HFFc6 (cell line): ENCODE measurements at places on chromosomes 12 and 14. TPM values are rescaled to one million over a fixed set of nuclear protein-coding genes. Genes with fewer than 3 reads are reported as not detected.

DNA sequence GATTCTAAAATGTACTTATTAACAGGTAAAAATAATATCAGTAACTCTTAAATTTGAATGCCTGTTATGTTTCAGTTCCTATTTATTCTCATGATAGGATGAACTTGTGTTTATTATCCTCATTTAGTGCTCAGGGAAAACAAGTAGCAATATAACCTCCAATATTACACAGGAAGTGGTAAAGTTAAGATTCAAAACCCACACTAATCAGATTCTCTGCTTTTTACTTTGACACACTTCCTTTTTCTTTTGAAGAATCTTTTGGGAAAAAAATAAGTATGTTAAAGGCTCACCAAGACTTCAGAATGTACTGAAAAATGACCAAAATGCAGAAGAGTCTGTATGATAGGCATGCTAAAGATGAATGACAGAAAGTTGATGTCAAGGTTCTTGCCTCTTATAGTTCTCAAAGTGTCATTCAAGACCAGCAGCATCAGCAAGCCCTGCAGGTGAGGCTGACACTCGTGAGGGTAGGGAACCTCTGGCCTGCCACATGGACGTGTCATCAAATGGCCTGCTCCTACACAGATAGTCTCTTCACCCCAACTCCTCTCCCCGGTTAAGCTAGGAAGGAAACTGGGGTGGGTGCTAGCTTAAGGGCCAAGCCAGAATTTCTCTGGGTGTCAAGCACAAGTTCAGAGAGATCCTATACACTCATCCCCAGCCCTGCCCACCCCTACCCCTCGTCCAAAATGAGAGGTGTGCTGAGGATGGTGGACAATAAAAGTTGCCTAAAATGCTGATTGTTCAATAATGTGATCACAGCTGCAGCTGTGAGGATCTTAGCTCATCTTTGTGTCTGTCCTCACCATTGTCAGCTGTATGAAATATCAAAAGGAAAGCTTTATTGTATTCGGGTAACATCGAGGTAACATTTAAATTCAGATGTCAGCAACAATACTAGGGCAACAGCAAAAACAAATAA is 6.3 kb downstream of the TBPL2 start:
- no peak overlapping the region for H3K27ac ChIP-seq
- peaks cover 4% of the 10 kb centered on the region; the same call in 1 of the 2 replicates for H3K4me1 ChIP-seq
- no peaks in the 10 kb centered on the region for H3K36me3 ChIP-seq
- H3K27me3 ChIP-seq, result peaks cover 2% of the 10 kb centered on the region

DNA sequence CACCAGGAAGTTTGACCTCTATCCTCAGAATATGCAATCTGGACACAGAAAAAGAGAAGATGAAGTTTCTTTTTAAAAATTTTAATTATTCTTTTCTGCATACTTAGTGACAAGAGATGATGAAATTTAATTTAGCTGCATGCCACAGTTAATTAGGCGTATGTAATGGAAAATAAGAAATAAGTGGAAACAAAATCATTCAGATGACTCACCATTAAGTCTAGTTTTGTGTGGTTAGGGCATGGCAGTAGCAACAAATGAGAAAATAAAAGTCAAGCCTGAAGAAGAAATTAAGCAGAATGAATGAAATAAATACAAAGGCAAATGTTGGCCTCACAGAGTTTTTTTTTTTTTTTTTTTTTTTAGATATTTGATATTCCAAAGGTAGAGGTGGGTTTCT is 30.9 kb upstream of the KLRD1 start:
- H3K36me3 ChIP-seq, result no peaks in the 10 kb centered on the region
- no peak overlapping the region for H3K4me3 ChIP-seq
- H3K27me3 ChIP-seq, result peaks cover 8% of the 10 kb centered on the region; the same call in 1 of the 2 replicates
- no peaks in the 10 kb centered on the region for H3K4me1 ChIP-seq
- no peak for DNase-seq

GRCh38 chr12:47698055-47698454 is 7.8 kb downstream of the RPAP3 start:
- 0 out of 2 replicates have a peak, but pooled peaks cover 9% of the 10 kb centered on the region for H3K36me3 ChIP-seq
- 0 out of 2 replicates have a peak, but pooled peaks cover under 1% of the 10 kb centered on the region for H3K4me1 ChIP-seq
- H3K4me3 ChIP-seq, result no peak overlapping the region
- no peak overlapping the region for H3K27ac ChIP-seq

GRCh38 chr14:45434221-45434620 is 181.2 kb upstream of the MIS18BP1 start:
- DNase-seq, result no peak
- H3K4me3 ChIP-seq, result no peak overlapping the region
- H3K4me1 ChIP-seq, result no peaks in the 10 kb centered on the region
- no peak overlapping the region for H3K27ac ChIP-seq
- H3K27me3 ChIP-seq, result no peaks in the 10 kb centered on the region

GRCh38 chr12:109934026-109934425 is 34.0 kb downstream of the TCHP start:
- H3K36me3 ChIP-seq, result peaks cover 45% of the 10 kb centered on the region
- H3K27me3 ChIP-seq, result peaks cover 4% of the 10 kb centered on the region
- no peak overlapping the region for H3K4me3 ChIP-seq
- no peaks in the 10 kb centered on the region for H3K4me1 ChIP-seq

DNA sequence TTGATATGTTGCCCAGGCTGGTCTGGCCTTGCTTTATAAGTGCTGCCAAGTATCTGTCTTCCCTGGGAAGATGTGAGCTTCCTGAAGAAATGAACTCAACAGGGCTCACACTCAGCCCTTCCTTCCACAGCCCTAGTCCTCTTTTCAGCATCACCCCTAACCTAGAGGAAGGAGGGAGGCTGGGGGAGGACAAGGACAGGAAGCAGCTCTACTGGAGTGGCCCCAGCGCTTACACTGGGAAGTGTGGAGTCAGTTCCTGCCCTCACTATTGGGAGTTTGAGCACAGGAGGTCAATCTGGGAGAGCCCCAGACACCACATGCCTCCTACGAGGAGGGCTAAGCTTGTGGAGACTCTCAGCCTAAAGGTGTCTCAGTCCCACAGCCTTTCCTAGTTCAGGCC is 16.8 kb downstream of the GALNT6 start:
- no peaks in the 10 kb centered on the region for H3K27me3 ChIP-seq
- no peak for DNase-seq
- no peak overlapping the region for H3K4me3 ChIP-seq

- H3K4me1 ChIP-seq, result no peaks in the 10 kb centered on the region
- H3K4me3 ChIP-seq, result no peak overlapping the region
- peaks cover 17% of the 10 kb centered on the region for H3K27me3 ChIP-seq
- H3K27ac ChIP-seq, result no peak overlapping the region
- DNase-seq, result no peak
Measured at GRCh38 chr12:113091506-113091905, 35.0 kb downstream of the DTX1 start.

DNA sequence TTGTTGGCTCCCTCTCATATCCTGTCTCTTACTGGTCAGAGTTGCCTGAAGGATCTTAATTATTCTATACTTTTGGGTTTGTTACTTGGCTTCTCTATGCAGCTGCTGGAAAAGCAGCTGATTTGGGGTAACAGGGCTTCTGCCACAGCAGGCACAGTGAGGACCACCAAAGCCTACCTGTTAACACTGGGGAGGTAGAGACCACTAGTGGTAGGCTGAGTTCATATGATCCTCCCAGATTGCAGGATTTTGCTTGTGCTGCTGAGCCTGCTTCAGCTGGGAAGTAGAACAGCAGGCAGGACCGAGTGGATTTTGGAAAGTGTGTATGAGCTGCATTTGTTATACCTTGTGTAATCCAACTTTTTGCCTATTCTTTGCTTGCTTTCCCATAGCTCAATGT is 34.1 kb downstream of the RCOR1 start:
- H3K4me1 ChIP-seq, result peaks cover 49% of the 10 kb centered on the region
- no peak for DNase-seq
- H3K27ac ChIP-seq, result no peak overlapping the region
- H3K4me3 ChIP-seq, result no peak overlapping the region
- no peaks in the 10 kb centered on the region; the same call in 1 of the 2 replicates for H3K27me3 ChIP-seq
- no peaks in the 10 kb centered on the region for H3K36me3 ChIP-seq

DNA sequence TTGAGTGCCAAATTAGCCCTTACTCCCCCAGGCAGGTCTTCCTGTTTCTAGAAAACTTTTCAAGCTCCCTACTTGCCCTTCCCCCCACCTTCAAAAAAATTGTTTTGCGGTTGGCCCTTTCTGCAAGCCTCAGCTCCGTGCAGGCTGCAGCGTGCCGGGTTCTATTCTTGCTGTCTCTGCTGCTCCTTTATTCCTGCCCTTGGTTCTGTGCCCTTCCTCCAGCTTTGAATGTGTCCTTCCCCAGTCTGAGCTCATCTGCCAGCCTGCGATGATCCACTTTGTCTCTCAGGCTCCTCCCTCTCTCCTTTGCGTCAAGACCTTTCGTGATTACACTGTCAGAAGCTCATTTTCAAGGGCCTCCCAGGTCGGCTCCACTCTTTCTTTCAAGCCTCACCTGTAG is 98.6 kb downstream of the IRF2BPL start:
- no peak for DNase-seq
- no peak overlapping the region for H3K27ac ChIP-seq
- no peaks in the 10 kb centered on the region for H3K36me3 ChIP-seq

The NINJ2 gene
- total RNA-seq, result not detected in 3 replicates

The OR4K13 gene
- not detected in 3 replicates for total RNA-seq

The SYT1 gene
- 3.0 to 10.1 TPM (median 5.6 TPM) in 3 replicates for total RNA-seq

The KRT77 gene
- not detected in 3 replicates for total RNA-seq

The CMA1 gene
- not detected in 3 replicates for total RNA-seq

The AKAP5 gene
- total RNA-seq, result 0.94 and 1.1 TPM in 2 replicates
